ENCODE measurements at places on chromosomes 2 and 18.

DNA sequence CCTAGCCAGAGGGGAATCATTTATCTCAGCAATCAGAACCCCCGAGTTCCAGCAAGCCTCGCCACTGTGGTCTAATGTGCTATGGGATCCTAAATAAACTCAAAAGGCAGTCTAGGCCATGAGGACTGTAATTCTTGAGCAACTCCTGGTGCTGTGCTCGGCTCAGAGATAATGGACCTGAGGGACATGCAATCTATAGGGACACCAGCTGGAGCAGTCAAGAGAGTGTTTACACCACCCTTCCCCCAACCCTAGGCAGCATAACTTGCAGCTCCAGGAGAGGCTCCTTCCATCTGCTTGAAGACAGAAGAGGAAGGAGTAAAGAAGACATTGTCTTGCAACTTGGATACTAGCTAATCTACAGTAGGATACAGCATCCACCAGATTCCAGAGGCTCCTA lies 225.5 kb upstream of the KLHL14 start:
- DNase-seq: no peak

GRCh38 chr2:175576270-175576669 lies 394.8 kb upstream of the ATP5MC3 start:
- DNase-seq: no peak

DNA sequence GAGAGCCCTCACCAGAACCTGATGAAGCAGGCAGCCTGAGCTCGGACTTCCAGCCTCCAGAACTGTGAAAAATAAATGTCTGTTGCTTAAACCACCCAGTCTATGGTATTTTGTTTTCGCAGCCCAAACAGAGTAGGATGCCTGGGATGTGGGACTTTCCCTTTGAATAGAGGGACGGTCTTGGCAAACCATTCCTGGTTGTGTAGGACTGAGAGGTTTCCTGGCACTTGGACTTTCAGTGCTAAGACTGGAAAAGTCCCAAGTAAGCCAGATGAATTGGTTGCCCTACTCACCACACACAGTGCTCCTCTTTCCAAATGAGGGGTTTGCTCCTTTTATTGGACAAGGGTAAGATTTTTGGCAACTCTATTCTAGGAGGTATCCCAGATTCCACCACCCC lies 46.8 kb upstream of the ACMSD start:
- DNase-seq: no peak

- no peak for DNase-seq
Observed at GRCh38 chr2:157746234-157746950, 117.7 kb upstream of the ACVR1C start.

GRCh38 chr2:126916744-126917143 lies 18.1 kb downstream of the TEX51 start:
- DNase-seq: no peak

- DNase-seq: no peak
Observed at GRCh38 chr2:120469426-120469825, 123.5 kb downstream of the INHBB start.

DNA sequence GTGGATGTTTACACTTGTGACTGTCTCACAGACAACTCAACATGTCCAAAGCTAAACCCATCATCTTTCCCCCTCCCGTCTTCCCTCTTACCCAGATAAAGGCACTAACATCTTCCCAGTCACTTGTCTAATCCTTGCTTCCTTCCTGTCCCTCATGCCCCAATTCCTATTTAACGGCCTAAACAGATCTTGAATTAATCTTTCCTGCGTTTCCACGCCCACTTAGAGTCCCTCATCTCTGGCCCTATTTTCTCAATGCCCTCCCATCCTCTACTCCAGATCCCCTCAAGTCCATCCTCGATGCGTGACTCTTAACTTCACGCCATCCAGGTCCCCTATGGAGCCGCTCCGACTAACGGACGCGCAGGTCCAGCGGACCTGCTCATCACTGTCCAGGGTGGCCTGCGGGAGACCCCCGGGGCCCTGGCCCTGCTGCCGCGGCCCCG lies 682 bp upstream of the SCLY start:
- DNase-seq: no peak

DNA sequence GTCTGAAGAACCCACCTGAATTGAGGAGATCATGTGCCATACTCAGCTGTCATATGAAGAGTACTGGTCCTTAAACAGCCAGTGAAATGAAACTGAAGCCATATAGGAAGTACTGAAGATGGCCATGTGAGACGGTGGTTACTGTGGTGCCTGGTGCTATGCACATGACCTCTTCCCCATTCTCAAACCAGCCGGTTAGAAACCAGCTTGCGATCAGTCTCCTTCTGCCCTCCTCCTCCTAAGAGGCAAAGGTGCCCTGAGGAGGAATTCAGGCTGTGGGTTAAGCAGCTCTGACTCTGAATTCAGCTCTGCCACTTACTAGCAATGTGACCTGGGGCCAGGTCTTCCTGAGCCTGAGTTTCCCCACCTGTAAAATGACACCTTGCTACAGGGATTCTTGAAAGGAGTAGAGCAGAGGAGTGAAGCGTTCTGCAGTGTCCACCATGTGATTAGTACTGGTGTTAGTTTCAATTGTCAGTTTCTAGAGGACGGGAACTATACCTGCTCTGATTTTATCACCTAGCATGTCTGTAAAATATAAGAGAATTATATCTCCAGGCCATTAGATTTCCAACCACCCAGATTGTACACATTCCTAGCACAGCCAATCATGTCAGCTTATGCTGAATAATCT lies 5.1 kb downstream of the FECH start:
- DNase-seq: peak; percentile 86

DNA sequence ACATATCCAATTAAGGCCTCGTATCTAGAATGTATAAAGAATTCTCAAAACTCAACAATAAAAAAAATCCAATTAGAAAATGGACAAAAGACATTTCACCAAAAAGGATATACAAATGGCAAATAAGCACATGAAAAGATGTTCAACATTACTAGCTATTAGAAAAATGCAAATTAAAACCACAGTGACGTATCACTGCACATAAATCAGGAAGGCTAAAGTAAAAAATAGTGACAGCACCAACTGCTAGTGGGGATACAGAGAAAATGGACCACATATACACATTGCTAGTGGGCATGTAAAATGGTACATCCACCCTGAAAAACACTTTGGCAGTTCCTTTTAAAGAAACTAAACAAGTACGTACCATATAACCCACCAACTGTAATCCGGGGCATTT lies 59.7 kb downstream of the SMAD4 start:
- DNase-seq: no peak

DNA sequence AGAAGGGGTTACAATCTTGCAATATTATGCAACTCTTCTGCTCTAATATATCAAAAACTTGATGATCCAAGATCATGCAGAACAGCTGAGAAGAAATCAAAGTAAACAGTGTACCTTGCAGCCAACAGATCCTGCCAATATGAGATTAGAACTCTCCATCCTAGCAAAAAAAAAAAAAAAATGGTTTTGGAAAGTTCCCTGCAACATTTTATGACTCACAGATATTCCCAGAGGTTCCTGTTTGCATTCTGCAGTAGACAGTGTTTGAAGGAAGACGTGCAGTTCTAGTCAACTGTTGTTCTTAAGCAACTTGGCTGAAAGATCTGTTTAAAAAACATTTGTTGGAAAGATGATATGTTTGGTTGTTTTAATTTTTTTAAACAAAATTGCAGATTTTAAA lies 103.6 kb upstream of the WDR75 start:
- no peak for DNase-seq

DNA sequence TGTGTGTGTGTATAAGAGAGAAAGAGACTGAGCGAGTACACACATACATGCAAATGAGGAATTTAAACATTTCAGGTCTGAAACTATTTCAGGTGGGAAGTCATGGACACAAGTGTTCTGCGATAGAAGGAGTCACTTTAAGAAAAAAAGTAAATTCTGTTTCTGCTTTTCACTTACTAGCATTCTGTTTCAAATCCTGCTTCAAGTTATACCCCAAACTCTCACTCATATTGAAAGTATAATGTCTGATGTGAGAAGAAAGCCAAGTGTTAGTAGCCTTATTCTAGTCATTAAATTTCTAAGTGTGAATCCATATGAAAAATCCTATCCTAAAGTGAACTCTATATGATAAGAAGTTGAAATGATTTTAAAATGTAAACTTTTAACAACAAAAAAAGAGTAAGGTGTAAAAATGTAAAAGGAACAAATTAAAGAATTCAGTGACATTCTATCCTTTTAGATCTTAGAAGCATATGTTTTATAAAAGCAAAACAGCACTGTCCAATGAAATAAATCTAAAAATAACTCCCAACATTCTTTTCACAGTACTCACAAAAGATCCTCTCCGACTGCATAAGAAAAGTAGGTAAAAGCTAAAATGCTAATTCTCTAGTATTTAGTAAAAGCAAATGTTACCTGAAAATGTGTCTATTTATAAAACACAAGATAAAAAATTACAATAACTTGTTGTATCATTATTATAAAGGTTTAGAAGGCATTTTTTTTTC lies 570.6 kb downstream of the ZEB2 start:
- no peak for DNase-seq

DNA sequence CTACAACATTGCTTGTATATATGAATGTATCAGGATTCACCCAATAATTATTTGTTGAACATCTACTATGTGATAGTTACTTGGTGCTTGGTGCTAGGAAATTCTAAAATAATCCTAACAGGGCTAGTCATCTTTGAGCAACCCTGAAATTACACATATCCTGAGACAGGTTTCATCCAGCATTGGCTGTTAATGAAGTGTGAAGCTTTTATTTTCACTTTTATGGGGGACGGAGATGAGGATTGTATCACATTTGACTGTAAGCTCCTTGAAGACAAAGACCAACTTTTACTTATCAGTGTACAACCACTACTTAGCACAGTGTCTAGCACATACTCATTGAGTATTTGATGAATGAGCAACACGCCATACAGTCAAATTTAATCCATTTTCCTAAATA lies 6.8 kb upstream of the GALM start:
- DNase-seq: no peak

- DNase-seq: no peak
Observed at GRCh38 chr2:18896125-18896764, 306.9 kb upstream of the NT5C1B start.

GRCh38 chr18:73009691-73010090 lies 141.9 kb upstream of the NETO1 start:
- DNase-seq: no peak

DNA sequence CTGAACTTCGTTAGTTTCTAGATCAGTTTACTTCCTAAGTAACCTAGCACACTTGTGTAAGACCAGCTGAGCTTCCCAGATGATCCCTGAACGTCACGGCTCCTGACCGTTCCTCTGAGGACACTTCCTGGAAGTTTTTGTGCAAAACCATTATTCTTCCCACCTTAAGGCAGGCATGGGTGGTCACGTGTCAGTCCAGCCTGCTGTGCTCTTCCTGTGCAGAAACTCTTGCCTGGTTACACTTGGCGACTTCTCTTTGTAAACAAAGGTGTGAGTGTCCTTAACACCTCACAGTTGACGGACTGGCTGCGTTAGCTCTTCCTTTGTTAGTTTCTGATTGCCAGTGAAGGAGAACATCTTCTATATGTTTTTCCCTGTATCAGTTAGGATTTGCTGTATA lies 118.3 kb downstream of the SH3RF3 start:
- DNase-seq: no peak

DNA sequence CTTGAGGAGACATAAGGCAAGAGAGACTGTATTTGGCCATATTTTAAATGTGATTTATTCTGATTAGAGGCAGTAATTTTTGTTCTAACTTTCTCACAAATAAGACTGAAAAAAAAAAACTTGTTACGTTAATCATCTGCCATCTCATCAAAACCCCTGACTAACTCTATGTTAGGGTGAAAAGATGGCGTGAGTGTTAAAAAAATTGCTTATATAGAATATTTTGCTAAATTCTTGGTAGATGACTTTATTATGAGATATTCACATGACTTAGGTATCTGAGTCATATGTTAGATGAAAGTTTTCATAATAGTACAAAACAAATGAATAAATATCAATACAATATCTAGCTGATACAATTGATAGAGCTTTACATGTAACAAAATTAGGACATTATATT lies 1508.7 kb upstream of the TMEFF2 start:
- DNase-seq: no peak

DNA sequence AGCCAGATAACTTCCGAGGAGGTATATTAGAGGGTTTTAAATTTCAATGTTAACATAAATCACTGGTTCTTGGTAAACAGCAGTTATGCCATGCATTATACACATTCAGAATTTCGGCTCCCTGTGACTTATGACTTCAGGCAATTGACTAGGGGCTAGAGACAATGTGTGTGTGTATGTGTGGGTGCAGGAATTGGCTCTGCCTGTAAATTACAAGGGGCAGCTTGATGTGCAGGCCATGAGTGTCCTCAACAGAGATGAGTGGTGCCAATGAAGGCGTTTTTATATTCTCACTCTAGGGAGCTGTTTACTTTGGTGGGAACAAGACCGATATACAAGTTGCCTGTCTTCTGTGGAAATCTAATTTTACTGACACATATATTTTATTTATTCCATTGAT lies 161.6 kb downstream of the CSRNP3 start:
- no peak for DNase-seq

GRCh38 chr2:173680574-173680973 lies 284.6 kb downstream of the SP3 start:
- no peak for DNase-seq

GRCh38 chr18:21118806-21119205 lies 7.2 kb upstream of the ROCK1 start:
- DNase-seq: no peak

GRCh38 chr18:37385846-37386778 lies 179.5 kb downstream of the CELF4 start:
- peak; percentile 58 for DNase-seq

DNA sequence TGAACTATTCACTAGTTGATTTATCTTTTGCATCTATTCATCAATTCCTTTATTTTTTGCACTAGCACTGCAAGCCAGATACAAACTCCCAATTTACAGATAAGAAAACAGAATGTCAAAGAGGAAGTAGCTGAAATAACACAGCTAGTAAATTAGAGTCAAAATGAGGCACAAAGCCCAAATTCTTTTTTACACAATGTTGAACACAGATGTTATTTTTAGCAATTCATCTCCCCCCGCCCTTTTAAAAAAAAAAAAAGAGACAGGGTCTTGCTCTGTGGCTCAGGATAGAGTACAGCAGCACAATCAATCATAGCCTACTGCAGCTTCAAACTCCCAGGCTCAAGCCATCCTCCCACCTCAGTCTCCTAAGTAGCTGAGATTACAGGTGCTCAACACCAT lies 127.8 kb downstream of the CCBE1 start:
- no peak for DNase-seq

DNA sequence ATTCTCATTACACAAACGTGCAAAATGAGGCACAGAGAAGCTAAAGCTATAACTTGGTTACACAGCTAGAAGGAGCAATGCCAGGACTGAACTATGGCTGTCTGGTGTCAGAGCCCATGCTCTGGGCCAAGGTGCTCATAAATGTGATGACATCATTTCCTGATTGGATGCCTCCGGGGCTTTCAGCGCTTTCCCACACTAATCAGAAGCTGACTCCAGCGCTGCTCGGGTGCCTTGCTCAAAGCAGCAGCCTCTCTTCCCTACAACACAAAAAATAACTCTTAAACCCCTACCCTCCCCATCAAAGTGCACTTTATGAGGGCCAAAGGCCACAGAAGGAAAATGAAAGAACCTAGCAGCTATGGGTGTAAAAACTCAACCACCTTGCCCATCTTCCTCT lies 90.7 kb downstream of the STK39 start:
- no peak for DNase-seq

All from suppressor macrophage (primary cell).